ENCODE measurements at places on chromosomes 3 and 15.

- DNase-seq = no peak
Measured at GRCh38 chr15:84839714-84840113, 22.6 kb downstream of the ALPK3 start.

- peak; percentile 2 for DNase-seq
Measured at GRCh38 chr3:192409201-192409837, 318.0 kb downstream of the FGF12 start.

DNA sequence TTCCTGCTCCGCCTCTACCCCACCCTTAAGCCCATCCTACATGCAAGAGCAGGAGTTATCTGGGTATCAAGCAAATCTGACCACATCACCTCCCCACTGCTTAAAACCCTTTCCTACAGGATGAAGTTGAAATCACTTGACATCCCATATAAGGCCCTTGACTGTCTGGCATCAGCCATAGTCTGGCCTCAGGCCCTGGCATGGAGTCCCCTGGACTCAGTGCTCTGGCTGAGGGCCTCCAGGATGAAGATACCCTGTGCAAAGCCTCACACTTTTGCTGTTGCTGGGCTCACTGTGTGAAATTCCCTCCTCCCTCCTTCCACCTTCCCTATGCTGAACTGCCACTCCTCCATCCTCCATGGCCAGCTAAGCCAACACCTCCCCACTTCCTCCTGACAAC lies 65.2 kb upstream of the GLCE start:
- DNase-seq = no peak

- DNase-seq = no peak
Measured at GRCh38 chr3:126313580-126314304, 43.5 kb downstream of the KLF15 start.

- no peak for DNase-seq
Measured at GRCh38 chr3:9649791-9650521, 651 bp downstream of the MTMR14 start.

DNA sequence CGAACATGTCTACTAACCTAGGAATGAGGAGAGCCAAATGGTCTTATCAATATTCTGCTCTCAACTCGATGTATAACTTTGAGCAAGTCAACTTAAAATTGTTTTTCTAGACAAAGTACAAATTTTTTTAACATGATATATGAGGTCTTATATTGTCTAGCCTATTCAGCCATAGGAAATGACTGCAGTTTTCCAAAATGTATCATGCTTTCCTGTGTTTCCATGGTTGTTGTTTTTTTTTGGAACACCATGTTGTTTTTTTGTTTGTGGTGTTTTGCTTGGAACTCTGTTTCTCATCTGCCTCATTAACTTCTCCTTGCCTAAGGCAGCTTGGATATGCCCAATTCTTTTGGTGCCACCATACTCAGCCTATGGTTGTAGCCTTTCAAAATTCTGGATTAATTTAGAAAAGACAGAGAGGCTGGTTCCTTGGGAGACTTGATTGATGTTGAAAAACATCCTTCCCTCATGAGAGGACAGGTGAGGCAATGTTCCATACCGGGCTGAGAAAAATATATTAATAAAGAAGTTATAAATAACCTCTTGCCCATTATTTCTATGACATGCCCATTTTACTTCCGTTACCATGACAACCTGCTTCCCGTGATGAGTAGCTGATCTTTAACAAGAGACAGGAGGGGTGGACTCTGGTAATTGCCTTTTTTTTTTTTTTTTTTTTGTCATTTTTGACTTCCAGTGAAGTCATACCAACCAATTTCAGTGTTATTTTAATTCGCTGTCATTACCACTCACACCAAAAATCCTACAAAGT lies 687.9 kb upstream of the GRM7 start:
- no peak for DNase-seq

- peak; percentile 18 for DNase-seq
Measured at GRCh38 chr3:44120721-44121582, 120.7 kb upstream of the TOPAZ1 start.

DNA sequence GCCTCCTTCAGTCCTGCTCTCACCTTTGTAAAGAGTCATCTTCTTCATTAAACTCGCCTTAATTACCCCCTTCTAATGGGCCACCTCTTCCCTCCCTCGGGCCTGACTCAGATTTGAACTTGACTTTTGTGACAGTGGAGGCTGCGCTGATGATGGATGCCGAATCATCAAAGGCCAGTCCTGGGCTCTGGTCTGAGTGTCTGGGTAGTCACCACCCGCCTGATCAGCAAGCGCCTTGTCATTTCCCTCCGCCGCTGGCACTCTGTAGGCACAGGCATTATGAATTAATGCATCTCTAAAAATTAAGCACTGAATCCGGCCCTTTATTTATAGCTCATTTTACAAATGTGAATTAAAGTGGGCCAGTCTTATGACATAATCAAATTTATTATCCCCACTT lies 116.7 kb upstream of the PROK2 start:
- no peak for DNase-seq

DNA sequence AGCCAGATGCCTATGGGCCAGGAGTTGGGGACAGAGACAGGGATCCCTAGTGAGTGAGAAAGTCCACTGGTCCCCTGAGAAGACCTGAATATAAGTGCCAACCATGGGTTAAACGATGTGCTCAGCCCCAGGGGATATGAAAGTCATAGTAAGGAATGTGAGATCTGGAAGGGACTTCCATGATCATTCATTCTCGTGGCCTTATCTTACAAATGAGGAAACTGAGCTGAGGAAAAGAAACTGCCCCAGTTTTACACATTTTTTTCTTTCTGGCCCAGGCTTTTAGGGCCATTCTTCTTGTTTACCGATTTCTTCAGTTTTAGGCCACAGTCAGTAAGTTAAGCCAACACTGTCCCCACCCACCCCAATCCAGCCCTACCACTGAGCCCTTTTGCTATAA lies 11.1 kb downstream of the CD80 start:
- peak; percentile 6 for DNase-seq

DNA sequence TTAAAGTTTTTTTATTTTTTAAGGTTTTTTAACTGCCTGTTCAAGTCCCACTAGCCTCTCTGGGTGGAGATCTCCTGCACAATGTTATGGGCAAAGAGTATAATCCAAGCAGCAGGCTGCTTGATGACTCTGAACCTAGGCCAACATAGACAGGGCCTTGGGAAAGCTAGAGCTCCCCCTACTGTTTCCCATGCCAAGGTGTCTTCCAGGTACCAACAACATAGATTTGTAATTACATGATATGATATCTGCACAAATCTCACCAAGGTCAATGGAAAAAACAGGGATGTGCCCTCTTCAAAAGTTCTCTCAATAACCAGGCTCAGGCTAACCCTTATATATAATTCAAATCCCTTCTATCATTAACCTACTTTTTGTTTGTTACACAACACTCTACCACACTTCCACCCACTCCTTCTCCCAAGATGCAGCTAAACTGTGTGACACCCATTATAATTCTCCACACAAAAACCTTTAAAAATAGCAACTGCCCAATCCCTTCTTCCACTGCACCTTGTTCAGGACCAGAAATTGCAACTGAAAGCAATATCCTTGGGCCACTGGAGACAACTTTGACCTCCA lies 43.8 kb downstream of the RBM15B start:
- DNase-seq = peak; percentile 38

- DNase-seq = no peak
Measured at GRCh38 chr15:43538091-43538490, 20.7 kb downstream of the MAP1A start.

DNA sequence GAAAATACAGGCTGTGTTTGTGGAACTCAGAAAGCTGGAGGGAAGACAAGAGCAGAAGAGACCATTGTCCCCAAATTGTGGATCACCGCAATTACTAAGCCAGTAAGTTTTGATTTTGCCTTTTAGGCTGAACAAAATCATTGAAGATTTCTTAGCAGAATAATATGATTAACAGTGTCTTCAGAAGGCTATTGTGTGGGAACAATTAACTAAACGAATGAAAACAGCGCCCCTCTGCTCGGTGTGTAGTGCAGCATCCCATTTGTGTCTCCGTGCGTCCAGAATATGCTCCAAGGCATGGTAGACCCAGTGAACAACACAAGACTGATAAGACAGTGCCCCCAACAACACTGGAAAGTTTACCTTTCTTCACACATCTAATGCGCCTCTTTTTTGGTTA lies 71.2 kb downstream of the CRTC3 start:
- DNase-seq = no peak

DNA sequence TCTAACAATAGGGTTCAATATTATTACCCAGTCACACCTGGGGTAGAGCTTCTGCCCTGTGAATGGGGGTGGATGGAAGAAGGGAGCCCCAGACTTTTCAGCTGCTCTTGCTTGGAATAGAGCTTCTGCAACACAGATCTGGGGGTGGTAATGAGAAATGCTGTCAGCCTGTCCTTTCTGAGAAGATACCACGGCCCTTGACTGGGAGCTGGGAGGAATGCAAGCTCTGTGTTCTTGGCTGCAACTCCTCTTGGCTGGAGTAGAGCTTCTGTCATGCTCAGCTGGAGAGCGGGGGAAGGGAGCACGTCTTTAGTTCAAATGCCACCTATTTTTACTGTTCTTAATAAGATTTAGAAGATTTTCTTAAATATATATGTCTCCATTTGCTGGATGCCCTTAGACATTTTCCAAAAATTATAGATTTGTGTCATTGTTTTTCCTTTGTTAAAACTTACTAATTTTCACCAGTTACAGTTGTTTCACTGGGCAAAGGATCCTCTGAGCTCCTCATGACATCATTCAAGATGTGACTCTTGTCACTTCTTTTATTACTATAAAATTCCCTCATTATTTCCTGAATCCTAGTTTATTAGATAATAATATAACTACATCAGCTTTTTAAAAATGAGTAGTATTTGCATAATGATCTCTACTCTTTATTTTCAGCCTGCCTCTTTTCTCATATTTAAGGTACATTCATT lies 180.0 kb upstream of the TGFBR2 start:
- DNase-seq = peak; percentile 74

DNA sequence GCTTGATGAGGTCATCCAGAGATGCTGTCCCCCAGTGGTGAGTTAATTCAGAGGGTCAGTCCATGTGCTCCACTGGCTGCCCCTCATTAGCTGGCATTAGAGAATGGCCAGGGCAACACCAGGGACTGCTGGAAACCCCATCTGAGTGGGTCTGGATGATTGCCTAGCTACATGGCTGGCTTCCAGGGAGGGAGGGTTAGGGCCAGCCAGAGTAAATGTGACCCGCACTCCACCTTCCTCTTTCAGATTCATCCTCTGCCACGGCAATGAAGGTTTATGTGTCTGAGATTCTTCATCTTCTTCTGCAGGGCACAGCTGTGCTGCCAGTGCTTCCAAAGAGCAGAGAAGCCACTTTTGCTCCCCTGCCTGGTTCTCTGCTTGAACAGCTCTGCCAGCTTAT lies 391.9 kb downstream of the OCA2 start:
- no peak for DNase-seq

GRCh38 chr15:34737477-34737876 lies 17.3 kb downstream of the GJD2 start:
- DNase-seq = no peak

DNA sequence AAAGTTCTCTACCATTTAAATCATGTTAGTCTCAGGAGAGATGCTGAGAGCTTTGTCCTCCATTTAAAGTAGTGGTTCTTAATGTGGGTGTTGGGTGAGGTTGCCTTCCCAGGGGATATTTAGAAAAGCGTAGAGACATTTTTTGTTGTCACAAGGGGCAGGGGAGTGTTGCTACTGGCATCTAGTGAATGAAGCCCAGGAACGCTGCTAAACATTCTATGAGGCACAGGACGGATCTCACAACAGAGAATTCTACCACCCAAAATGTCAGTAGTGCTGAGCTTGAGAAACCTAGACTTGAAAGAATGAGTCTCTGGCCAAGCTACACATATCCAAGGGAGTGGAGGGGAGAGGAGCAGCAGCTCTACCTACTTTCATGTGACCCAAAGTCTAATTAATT lies 60.7 kb upstream of the CTNNB1 start:
- DNase-seq = peak; percentile 19

DNA sequence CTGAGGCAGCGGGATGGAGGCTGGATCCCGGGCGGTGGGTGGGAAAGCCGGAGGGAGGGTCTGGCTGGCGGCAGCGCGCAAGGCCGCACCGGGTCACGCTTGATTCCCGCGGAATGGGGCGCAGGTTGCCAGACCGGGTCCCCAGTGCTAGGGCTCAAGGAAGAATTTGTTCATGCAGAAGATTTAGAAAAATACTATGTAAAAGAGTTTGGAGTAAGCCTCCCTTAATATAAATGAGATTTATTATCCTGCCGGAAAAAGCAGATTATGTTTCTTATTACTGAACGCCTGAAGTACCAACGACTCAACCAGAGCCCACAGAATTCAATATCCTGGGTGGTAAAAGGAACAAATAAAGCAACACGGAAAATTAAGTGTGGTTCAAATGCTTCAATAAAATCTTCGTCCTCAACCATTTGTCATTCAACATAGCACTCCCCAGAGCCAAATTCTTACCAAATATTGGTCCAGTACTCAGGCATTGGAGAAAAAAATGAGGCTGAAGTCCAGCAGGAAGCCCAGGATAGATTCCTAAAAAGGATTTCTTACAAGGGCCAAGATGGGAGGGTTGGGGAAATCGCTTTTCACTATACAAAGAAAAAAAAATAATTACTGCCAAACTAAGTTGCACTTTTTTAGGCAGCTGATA lies 1.2 kb upstream of the ZBTB20 start:
- no peak for DNase-seq

- no peak for DNase-seq
Measured at GRCh38 chr3:52067046-52067445, 10.7 kb upstream of the DUSP7 start.

DNA sequence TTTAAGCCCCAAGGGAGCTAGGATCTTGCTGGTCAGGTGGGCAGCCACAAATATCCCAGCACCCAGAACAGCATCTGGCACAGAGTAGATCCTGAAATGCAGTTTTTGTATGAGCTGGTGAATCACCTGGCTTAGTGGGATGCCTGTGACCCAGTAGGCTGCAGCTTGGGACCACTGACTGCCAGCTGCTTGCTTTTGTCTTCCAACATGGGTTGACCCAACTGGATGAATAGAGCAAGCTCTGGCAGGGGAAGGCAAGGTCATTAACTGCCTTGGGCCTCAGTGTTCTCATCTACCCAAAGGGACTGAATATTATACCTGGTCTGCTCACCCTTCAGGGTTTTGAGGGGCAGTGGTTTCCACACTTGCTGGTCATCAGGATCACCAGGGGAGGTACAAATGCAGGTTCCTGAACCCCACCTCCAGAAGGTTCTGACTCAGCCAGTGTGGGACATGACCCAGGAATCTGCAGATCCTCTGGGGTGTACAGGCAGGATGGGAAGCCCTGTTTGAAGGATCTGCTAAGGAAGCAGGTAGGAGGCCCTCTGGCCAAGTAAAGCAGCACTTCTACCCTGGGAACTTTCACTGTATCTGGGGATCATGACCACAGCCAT lies 55.4 kb downstream of the ITGA11 start:
- DNase-seq = no peak

DNA sequence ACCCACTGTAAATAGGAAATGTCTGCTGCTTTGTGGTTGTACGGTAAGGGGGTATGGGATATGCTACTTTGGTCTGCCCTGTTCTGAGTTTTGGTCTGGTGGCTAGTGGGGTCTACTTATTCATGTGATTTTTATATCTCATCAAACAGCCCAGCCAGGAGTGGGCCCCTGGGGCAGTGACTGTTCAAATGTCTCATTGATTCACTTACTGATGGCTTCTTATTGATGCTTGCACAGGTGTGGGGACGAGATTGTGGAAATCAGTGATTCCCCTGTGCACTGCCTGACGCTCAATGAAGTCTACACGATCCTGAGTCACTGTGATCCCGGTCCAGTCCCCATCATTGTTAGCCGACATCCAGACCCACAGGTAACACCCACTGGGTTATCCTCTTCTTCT lies 38.5 kb downstream of the STARD5 start:
- no peak for DNase-seq

GRCh38 chr15:49215768-49216739 lies 46.0 kb downstream of the GALK2 start:
- DNase-seq = no peak

- no peak for DNase-seq
Measured at GRCh38 chr15:90036806-90037510, 35.8 kb downstream of the ZNF710 start.
